ENCODE measurements at places on chromosomes 2 and 18.

DNA sequence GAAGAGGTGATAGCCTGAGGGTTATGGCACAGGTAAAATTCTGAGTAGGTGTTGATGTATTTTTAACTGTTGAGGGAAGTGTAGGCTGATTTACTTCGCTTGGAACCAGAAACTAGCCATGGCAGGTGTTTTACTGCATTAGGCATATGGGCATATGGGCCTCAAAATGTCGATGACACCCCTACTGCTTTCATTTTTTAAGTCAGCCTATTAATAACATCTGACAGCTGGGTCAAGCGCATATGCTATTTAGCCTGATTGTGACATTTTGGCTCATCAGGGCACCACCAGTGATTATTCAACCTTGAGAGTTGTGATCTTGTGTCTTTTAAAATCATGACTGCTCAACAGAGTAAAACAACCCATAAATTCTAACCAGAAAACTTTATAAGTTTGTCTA lies 1396.9 kb upstream of the NXPH2 start:
- DNase-seq: no peak

- DNase-seq: no peak
Measured at GRCh38 chr2:159153063-159153462, 133.4 kb downstream of the WDSUB1 start.

- no peak for DNase-seq
Measured at GRCh38 chr2:110173523-110173922, 31.3 kb downstream of the NPHP1 start.

- DNase-seq: no peak
Measured at GRCh38 chr2:86297382-86298147, 39.9 kb downstream of the REEP1 start.

- no peak for DNase-seq
Measured at GRCh38 chr2:220512419-220512818, 885.0 kb downstream of the SLC4A3 start.

- no peak for DNase-seq
Measured at GRCh38 chr2:54657664-54658083, 65.8 kb upstream of the EML6 start.

DNA sequence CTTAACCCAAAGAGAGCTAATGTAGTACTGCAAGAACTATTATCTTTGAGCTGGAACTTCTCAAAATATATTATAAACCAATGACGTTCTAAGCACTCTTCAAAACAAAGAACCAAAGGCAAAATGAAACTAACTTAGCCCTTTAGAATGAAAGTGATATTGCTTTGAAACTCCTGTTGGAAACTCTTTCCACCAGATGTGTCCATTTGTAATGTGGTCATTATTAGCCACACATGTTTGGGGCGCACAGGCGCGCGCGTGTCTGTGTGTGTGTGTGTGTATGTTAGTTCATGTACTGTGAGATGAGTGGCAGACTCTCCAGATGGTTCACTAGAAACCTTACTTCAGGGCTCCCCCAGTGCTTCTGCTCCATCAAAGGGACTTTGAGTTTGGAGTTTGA lies 323.4 kb downstream of the BCL11A start:
- DNase-seq: no peak

- no peak for DNase-seq
Measured at GRCh38 chr2:8984157-8984556, 19.3 kb downstream of the MBOAT2 start.

- peak; percentile 24 for DNase-seq
Measured at GRCh38 chr2:221517696-221518151, 54.4 kb downstream of the EPHA4 start.

DNA sequence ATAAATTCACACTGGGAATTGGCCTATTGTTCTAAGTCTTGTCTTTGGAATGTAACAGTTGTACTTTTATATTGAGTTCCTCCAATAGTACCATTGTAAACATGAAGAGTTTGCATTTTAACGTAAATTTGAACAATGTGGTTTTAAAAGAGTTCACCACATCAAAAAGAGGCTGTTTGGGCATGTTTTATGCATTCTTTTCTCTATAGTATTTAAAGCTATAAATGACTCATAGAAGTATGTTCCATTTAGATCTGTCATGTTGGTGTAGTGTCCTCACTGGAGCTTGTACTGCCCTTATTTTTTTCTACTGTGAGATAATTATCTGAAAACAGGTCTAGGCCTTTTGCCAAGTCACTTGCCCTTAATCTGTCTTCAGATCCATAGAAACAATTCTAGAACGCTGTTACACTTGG lies 141.9 kb downstream of the RHBDD1 start:
- no peak for DNase-seq

DNA sequence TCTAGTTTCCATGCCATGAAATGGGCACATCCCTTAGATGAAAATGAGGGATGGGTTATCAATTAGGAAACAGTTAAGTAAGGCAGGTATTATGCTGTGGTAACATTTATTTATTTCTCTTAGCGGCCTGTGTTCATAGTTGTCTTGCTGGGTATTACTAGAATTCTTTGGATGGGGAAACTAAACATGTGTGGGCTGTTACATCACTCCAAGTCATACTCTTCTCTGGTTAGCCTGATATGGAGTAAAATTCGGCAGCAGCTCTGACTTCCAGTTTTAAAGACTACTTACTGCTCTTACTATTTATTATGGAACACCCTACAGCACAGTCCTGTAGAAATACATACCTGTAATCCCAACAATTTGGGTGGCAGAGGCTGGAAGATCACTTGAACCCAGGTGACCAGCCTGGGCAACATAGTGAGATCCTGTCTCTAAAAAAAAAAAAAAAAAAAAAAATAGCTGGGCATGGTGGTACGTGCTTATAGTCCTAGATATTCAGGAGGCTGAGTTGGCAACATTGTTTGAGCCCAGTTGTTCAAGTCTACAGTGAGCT lies 33.1 kb upstream of the RASGRP3 start:
- DNase-seq: no peak

All from muscle of arm (tissue), 14 donors.